ENCODE measurements at places on chromosomes 2 and 18.

GRCh38 chr18:50014606-50015005 lies 180.3 kb downstream of the MYO5B start:
- DNase-seq = no peak
- H3K4me1 ChIP-seq = no peaks in the 10 kb centered on the region
- H3K4me3 ChIP-seq = no peak overlapping the region
- no peaks in the 10 kb centered on the region for H3K36me3 ChIP-seq

GRCh38 chr18:12013186-12013916 lies 32.0 kb downstream of the IMPA2 start:
- no peak overlapping the region for H3K4me3 ChIP-seq

GRCh38 chr2:207240649-207241048 lies 74.9 kb upstream of the KLF7 start:
- DNase-seq = no peak
- H3K4me3 ChIP-seq = no peak overlapping the region
- peaks cover 15% of the 10 kb centered on the region for H3K4me1 ChIP-seq
- H3K27me3 ChIP-seq = no peaks in the 10 kb centered on the region

GRCh38 chr2:236968880-236969534 lies 116.7 kb upstream of the COPS8 start:
- DNase-seq = no peak
- peaks cover 38% of the 10 kb centered on the region for H3K4me1 ChIP-seq
- H3K4me3 ChIP-seq = peak overlapping the region; percentile 62

DNA sequence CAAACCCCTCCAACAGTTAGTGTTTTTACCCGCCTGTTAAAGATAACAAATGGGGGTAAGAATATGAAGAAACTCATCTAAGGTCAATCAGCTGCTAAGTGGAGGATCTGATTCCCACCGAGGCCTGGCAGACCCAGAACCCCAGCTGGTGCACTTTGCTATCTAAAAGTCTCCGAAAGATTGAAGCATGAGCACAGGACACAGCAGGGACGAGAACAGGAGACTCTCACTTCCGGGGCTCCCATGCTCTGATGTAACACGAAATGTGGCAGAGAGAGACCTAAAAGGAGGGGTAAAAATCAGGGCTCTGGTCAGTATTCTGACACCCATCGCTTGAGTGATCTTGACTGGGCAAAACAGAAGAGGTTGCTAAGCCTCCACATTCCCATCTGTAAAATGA lies 119.7 kb downstream of the PDCL3 start:
- H3K27ac ChIP-seq = no peak overlapping the region
- no peak for DNase-seq
- H3K4me1 ChIP-seq = peaks cover 15% of the 10 kb centered on the region
- H3K4me3 ChIP-seq = no peak overlapping the region

- no peaks in the 10 kb centered on the region for H3K36me3 ChIP-seq
- H3K27ac ChIP-seq = no peak overlapping the region
- peaks cover 1% of the 10 kb centered on the region for H3K27me3 ChIP-seq
- peaks cover 11% of the 10 kb centered on the region for H3K4me1 ChIP-seq
- no peak overlapping the region for H3K4me3 ChIP-seq
- DNase-seq = no peak
These were observed 42.3 kb downstream of the SLC4A1AP start for GRCh38 chr2:27705851-27706622.

GRCh38 chr18:50469380-50469781 lies 90.5 kb upstream of the MAPK4 start:
- peaks cover 5% of the 10 kb centered on the region for H3K27me3 ChIP-seq
- no peak for DNase-seq
- H3K27ac ChIP-seq = no peak overlapping the region
- H3K4me1 ChIP-seq = no peaks in the 10 kb centered on the region
- H3K4me3 ChIP-seq = no peak overlapping the region

DNA sequence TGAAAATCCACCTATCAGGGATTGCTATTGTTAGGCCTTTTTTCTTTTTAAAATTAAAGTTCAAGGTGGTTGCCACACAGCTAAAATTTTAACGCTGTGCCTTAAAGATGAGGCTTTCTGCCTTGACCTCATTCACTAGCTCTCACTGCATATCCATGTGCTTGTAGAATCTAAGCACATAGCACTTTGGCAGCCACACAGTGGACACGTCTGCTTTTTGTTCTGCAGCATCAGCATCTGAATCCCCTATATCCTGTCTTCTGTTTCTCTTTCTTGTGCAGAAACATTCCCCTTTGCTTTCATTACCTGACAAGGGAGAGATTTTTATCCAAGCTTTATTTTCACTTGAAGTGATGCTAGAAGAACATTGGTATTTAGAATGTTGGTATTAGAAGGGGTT lies 38.1 kb downstream of the RALB start:
- H3K27ac ChIP-seq = peak overlapping the region; percentile 46
- H3K4me1 ChIP-seq = peaks cover 80% of the 10 kb centered on the region
- H3K36me3 ChIP-seq = peaks cover 63% of the 10 kb centered on the region
- no peak for DNase-seq

DNA sequence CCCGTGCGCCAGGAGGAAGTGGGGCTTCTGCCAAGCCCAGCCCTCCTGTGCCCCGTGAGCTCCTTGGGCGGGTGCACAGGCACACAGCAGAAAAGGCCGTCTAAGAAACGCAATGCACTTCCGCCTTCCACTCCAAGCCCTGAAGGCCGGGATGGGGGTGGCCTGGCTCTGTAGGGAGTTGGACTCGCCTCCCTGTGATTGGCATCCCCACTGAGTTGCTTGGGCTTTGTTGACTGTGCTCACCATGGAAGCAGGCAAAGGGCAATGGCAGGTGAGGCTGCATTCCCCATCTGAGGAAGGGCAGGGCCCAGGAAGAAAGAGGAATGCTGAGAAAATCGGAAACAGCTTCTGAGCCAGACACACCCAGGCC lies 66.8 kb downstream of the CRACDL start:
- H3K4me1 ChIP-seq = peaks cover 5% of the 10 kb centered on the region
- H3K27ac ChIP-seq = no peak overlapping the region
- no peak for DNase-seq
- no peak overlapping the region for H3K4me3 ChIP-seq

DNA sequence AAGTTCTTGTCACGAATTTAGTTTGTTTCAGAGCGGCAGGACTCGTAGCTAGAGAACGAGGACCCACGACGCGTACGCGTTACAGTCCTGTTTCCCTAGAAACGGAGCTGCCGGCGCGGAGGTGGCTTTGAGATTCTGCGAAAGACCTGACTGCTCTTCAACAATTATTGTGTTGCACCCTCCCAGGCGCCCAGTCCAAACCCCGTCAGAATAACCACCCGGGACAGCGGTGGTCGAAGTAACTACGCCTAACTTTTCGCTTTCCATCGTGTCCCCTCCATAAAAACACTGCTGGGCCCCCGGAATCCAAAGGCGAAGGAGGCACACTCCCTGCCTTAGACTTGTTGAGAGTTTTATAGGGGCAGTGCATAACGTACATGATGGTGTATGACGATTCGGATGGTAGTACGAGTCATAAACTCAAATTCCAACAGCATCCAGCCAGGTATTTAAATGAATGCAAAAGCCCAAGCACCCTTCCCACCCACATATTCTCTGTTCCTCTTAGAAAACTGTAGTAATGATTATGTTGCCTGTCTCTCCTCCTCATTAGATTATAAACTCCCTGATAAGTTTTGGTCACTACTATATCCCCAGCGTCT lies 651 bp upstream of the STAM2 start:
- DNase-seq = no peak
- H3K4me3 ChIP-seq = peak overlapping the region; percentile 97
- H3K27me3 ChIP-seq = no peaks in the 10 kb centered on the region
- H3K27ac ChIP-seq = peak overlapping the region; percentile 100
- H3K36me3 ChIP-seq = peaks cover 6% of the 10 kb centered on the region

DNA sequence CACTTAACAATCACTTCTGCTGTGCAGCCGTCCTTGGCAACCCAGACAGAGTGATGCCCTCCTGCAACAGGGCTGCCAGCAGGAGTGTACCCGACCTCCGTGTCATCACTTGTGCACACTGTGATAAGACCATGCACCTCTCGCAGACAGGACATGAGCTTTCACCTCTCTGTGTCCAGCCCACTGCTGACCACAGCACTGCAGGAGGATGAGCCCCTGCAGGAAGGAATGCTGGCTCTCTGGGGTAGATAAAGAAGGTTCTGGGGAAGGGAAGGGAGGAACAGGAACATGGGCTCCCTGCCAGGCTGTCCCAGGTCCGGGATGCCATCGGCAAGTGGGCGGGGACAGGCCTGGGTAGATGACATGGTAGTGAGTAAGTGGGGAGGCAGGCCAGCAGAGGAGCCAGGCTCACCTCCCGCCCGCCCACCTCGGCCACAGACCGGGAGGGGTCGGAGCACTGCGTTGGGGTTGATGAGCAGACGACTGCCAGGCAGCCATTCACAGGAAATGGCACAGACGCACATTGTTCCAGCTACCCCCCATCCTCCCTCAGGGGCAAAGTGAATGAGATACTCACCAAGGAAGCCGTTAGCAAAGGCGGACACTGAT lies 18.6 kb upstream of the COL6A3 start:
- DNase-seq = peak; percentile 48
- H3K4me3 ChIP-seq = peak overlapping the region; percentile 29
- H3K4me1 ChIP-seq = peaks cover 93% of the 10 kb centered on the region
- H3K36me3 ChIP-seq = peaks cover 6% of the 10 kb centered on the region
- H3K27me3 ChIP-seq = no peaks in the 10 kb centered on the region

GRCh38 chr2:120849278-120849677 lies 113.6 kb downstream of the GLI2 start:
- H3K27ac ChIP-seq = no peak overlapping the region
- H3K36me3 ChIP-seq = no peaks in the 10 kb centered on the region
- no peaks in the 10 kb centered on the region for H3K4me1 ChIP-seq
- H3K4me3 ChIP-seq = no peak overlapping the region
- no peak for DNase-seq

- H3K27me3 ChIP-seq = no peaks in the 10 kb centered on the region
- H3K27ac ChIP-seq = no peak overlapping the region
- H3K36me3 ChIP-seq = no peaks in the 10 kb centered on the region
- no peaks in the 10 kb centered on the region for H3K4me1 ChIP-seq
- H3K4me3 ChIP-seq = no peak overlapping the region
- no peak for DNase-seq
These were observed 144.4 kb downstream of the DYSF start for GRCh38 chr2:71597756-71598155.

DNA sequence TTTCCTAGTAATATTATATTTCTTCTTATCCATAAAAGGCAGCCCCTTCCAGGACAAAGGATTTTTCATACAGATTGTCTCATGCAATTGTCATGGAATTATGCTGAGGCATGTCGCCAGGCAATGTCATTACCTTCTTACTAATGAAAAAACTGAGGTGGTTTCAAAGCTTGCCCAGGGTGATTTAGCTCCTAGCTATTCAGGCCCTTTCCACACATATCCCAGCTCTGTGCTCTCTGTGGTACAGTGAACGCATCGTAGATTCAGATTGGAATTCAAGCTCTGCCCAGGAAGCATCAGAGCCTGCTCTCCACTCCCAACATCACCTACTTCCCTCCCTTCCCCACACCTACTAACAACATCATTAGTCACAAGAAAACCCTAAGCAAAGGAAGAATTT lies 60.1 kb downstream of the ATP8B1 start:
- no peak overlapping the region for H3K27ac ChIP-seq
- H3K27me3 ChIP-seq = no peaks in the 10 kb centered on the region
- H3K4me1 ChIP-seq = no peaks in the 10 kb centered on the region
- no peak for DNase-seq

GRCh38 chr2:47811668-47812067 lies 28.7 kb downstream of the MSH6 start:
- H3K4me1 ChIP-seq = peaks cover 6% of the 10 kb centered on the region
- H3K27ac ChIP-seq = no peak overlapping the region
- H3K27me3 ChIP-seq = no peaks in the 10 kb centered on the region
- no peak for DNase-seq

DNA sequence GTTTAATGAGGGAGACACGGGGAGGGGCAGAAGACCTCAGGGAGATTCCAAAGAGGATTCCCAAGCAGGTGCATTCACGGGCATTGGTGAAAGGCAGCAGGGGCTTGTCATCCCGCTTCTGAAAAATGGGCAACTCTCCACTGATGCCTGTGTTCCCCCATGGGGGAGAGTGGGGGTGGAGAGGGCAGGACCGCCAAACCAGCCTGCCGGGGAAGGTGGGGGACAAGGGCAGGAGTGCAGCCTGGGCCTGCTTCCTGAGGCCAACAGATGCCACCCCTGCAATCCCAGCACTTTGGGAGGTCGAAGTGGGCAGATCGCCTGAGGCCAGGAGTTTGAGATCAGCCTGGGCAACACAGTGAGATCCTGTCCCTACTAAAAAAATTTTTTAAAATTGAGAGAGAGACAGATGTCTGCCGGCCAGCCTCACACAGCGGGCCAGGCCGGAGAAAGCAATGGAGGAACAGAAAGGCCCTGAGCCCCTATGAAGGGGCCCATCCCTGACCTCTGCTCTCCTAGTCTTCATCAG lies 44.8 kb upstream of the UBE2F start:
- H3K4me1 ChIP-seq = peaks cover 37% of the 10 kb centered on the region
- no peaks in the 10 kb centered on the region for H3K36me3 ChIP-seq
- no peaks in the 10 kb centered on the region for H3K27me3 ChIP-seq
- H3K4me3 ChIP-seq = no peak overlapping the region

DNA sequence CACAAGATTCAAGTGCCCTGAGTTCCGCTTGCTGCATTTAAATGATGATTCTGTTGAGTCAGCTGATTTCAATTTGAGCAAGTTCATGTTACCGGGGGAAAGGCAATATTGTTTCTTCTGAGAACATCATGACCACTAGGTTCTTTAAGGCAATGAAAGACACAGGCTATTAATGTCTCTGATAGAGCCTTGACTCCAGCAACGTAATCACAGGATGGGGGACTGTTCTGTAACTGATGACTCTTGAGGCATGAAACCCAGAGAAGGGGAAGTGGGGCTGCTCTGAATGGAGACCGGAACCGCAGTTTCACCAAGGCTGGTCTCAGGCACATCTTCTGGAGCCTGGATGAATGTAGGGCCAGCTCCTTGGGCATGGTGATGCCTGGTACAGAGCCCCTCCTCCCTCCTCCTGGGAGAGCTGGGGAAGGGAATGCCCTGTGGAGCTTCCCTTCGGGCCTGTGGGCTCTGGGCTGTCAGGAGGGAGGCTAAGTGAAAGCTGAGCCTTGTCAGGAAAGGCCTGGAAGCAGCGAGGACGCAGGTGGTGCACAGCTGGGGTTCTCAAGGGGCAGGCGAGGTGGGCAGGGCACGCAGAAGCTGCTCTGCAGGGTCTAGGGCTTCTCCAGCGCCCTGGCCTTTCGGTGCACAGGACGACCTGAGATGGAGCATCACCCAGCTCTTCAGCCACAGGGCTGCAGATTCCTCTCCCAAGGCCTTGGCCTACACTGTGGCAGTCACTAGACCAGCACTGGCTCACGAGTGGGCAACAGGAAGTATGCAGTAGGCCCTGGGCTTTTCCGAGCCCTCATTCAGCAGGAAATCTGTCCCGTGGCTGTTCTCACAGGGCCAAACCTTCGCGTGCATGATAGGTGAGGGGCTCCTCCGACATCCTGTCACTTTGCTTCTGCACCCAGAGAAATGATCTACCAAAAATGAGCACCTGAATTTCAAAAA lies 36.6 kb upstream of the PRLH start:
- H3K27ac ChIP-seq = no peak overlapping the region
- H3K4me3 ChIP-seq = no peak overlapping the region
- H3K36me3 ChIP-seq = no peaks in the 10 kb centered on the region
- H3K27me3 ChIP-seq = no peaks in the 10 kb centered on the region
- DNase-seq = no peak
- H3K4me1 ChIP-seq = no peaks in the 10 kb centered on the region

Data from activated CD4-positive, alpha-beta T cell treated with anti-CD3 and anti-CD28 coated beads, Interleukin-2, amount 10 ng/mL, durations not matched to agents 7 days and 5 days (primary cell).